ENCODE measurements at places on chromosomes 13 and 19. TPM values are rescaled to one million over a fixed set of nuclear protein-coding genes. Genes with fewer than 3 reads are reported as not detected.

- no peak for DNase-seq
- no peaks in the 10 kb centered on the region for H3K4me1 ChIP-seq
- H3K27me3 ChIP-seq, result no peaks in the 10 kb centered on the region
- no peaks in the 10 kb centered on the region for H3K36me3 ChIP-seq
- no peak overlapping the region for H3K4me3 ChIP-seq
Measured at GRCh38 chr13:103525530-103525929, 459.3 kb upstream of the SLC10A2 start.

GRCh38 chr13:65857942-65858565, 1372.1 kb downstream of the PCDH9 start:
- DNase-seq, result no peak
- no peak overlapping the region for H3K27ac ChIP-seq
- H3K4me3 ChIP-seq, result no peak overlapping the region

- no peaks in the 10 kb centered on the region for H3K27me3 ChIP-seq
- no peak for DNase-seq
- H3K4me1 ChIP-seq, result no peaks in the 10 kb centered on the region
- no peak overlapping the region for H3K27ac ChIP-seq
- H3K4me3 ChIP-seq, result no peak overlapping the region
Measured at GRCh38 chr13:29532116-29532515, 63.4 kb downstream of the SLC7A1 start.

GRCh38 chr13:77846173-77846572, 72.5 kb downstream of the EDNRB start:
- no peak overlapping the region for H3K4me3 ChIP-seq
- H3K36me3 ChIP-seq, result no peaks in the 10 kb centered on the region
- H3K27me3 ChIP-seq, result no peaks in the 10 kb centered on the region
- H3K4me1 ChIP-seq, result no peaks in the 10 kb centered on the region
- DNase-seq, result no peak

DNA sequence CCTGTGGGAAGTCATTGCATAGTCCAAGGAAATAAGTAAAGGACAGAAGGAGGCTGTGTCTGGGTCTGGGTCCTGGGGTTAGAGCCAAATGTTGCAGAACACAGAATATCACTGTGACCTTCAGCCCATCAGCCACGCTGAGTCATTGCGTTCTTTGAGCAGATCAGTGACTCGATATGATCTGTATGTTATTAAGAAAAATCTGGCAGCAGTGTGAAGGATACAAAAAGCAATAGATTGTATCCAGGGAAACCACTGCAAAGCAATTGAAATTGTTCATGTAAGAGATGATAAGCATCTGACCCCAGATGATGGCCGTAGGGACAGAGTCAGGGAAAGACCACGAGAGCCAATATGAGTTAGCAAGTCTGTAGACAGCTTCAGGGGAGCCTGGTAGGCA, 1575.1 kb upstream of the SLC10A2 start:
- no peaks in the 10 kb centered on the region for H3K4me1 ChIP-seq
- no peaks in the 10 kb centered on the region for H3K27me3 ChIP-seq
- H3K4me3 ChIP-seq, result no peak overlapping the region
- DNase-seq, result no peak

GRCh38 chr13:106513025-106513983, 22.2 kb downstream of the EFNB2 start:
- H3K27me3 ChIP-seq, result no peaks in the 10 kb centered on the region
- no peaks in the 10 kb centered on the region for H3K4me1 ChIP-seq
- H3K36me3 ChIP-seq, result peaks cover 14% of the 10 kb centered on the region

DNA sequence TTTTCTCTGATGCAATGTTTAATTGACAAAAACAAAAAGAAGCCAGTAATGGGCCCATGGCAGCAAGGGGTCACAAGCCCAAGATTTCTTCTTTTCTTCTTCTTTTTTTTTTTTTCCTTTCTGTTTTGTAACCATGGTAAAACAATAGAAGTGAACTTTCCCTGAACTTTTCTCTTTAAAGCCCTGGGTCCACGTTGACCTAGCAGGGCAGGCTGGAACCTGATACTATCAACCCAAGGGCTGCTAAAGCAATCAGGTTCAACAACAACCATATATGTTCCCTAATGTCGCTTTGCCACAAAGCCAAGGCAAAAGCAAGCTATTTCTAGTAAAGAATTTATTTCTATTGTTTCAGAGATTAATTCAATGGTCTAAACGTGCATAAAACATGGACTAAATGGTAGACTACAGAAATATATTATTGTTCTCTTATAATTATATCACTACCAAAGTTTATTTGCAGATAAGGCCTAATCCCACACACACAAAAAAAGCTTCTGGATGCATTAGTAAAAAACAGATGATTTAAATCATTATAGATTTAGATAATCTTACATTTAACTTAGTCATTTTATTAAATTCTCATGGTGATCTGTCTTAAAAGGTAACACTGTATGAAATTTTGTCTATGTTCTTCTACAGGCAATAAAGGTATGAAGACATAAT, 153.9 kb downstream of the DACH1 start:
- no peak for DNase-seq
- H3K36me3 ChIP-seq, result no peaks in the 10 kb centered on the region
- H3K27me3 ChIP-seq, result no peaks in the 10 kb centered on the region
- no peak overlapping the region for H3K4me3 ChIP-seq
- H3K4me1 ChIP-seq, result no peaks in the 10 kb centered on the region

CFD gene
- 36.6 TPM for total RNA-seq

DNA sequence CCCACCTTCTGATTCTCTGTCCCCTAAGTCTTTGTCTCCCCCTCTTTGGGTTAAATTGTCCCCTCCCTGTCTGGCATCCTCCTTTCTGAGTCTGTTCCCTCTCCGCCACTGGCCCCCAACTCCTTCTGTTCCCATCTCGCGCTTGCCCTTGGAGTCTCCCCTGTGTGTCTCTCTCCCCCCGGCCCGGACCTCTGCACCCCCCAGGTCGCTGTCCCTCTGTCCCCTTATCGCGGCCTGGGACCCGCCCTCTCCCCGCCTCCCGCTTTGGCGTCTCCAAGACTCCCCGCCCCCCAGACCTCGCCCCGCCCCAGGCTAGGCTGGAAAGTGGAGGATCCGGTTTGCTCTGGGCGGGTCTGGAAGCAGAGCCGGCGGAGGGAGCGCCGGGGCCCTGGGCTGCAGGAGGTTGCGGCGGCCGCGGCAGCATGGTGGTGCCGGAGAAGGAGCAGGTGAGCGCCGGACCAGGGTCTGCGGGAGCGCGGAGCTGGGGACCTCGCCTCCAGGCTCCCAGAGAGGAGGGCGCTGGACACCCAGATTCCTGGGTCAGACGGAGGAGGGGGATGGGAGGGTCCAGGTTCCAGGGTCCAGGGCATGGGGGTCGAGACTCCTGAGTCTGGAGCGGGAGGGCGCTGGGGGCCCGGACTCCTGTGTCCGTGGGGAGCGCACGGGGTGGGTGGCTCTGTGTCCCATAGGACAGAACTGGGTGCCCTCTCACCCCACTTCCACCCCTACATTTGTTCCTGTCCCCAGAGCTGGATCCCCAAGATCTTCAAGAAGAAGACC, at the start of gene TRPM4:
Gene TRPM4 (plus strand): TSS at position 348 of the 780 bp plus-strand sequence. CDS start 75 bp downstream, at position 423.
- no peaks in the 10 kb centered on the region for H3K36me3 ChIP-seq
- H3K4me3 ChIP-seq, result peak within 1 kb of the TSS; percentile 85
- peaks cover 39% of the 10 kb centered on the region for H3K4me1 ChIP-seq
- peak; percentile 97 for DNase-seq

- no peaks in the 10 kb centered on the region for H3K27me3 ChIP-seq
- peaks cover 27% of the 10 kb centered on the region for H3K36me3 ChIP-seq
- H3K4me3 ChIP-seq, result no peak overlapping the region
- peak; percentile 46 for DNase-seq
- peak overlapping the region; percentile 9 for H3K27ac ChIP-seq
- H3K4me1 ChIP-seq, result peaks cover 44% of the 10 kb centered on the region
Measured at GRCh38 chr19:14416817-14417231, 2.3 kb downstream of the DDX39A start.

SHD gene
- total RNA-seq, result not detected

DNA sequence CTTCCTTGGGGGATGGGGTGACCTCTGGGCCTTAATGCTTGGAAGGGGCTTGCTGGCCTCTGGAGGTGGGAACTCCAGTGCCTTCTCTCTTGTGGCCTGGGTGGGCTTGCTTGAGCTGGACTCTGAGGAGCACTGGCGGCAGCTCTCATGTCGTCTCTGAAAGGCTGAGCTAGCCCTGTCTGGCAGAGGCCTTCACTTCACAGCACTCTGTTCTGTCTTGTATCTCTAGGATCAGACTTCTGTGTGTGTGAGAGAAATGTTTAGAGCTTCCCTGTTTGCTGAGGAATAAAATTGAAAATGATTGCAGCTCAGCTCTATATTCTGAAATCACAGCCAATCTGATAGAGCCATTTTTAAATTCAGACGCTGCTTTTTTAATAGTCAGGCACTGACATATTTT, 185.3 kb downstream of the KCNRG start:
- DNase-seq, result no peak
- H3K4me3 ChIP-seq, result no peak overlapping the region
- no peaks in the 10 kb centered on the region for H3K4me1 ChIP-seq
- no peak overlapping the region for H3K27ac ChIP-seq

- H3K4me1 ChIP-seq, result peaks cover 11% of the 10 kb centered on the region
- no peaks in the 10 kb centered on the region for H3K36me3 ChIP-seq
- H3K27ac ChIP-seq, result peak overlapping the region; percentile 46
- H3K27me3 ChIP-seq, result peaks cover 14% of the 10 kb centered on the region
- DNase-seq, result no peak
Measured at GRCh38 chr13:112959701-112960542, 9.1 kb upstream of the MCF2L start.

GRCh38 chr19:2060884-2061494, 9.9 kb upstream of the MKNK2 start:
- DNase-seq, result peak; percentile 71
- no peaks in the 10 kb centered on the region for H3K36me3 ChIP-seq
- H3K27ac ChIP-seq, result peak overlapping the region; percentile 100
- H3K4me1 ChIP-seq, result peaks cover 91% of the 10 kb centered on the region

DNA sequence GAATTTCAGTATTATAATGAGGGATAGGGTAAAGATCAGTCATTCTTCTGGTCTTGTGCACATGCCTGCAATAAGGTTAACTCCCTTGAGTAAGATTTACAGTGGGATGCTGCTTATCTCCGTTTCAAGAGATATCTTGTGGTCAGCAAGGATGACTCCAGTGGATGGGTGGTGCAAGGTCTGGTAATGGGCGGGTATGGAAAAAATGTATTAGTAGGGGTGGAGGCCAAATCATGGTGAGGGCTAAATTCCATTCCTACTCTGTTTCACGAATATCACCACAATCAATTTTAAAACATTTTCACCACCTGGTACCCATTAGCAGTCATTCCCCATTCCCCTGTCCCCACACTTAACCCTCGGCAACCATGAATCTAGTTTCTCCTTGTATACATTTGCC, 40.6 kb downstream of the CCDC122 start:
- DNase-seq, result no peak
- H3K27ac ChIP-seq, result no peak overlapping the region
- no peaks in the 10 kb centered on the region for H3K4me1 ChIP-seq
- H3K27me3 ChIP-seq, result no peaks in the 10 kb centered on the region
- H3K36me3 ChIP-seq, result no peaks in the 10 kb centered on the region
- H3K4me3 ChIP-seq, result no peak overlapping the region

- H3K27me3 ChIP-seq, result no peaks in the 10 kb centered on the region
- H3K4me1 ChIP-seq, result peaks cover 33% of the 10 kb centered on the region
- H3K36me3 ChIP-seq, result no peaks in the 10 kb centered on the region
- DNase-seq, result no peak
Measured at GRCh38 chr13:33541962-33542308, 256.4 kb upstream of the STARD13 start.

GRCh38 chr13:76723551-76724232, 162.5 kb downstream of the KCTD12 start:
- peak; percentile 46 for DNase-seq
- H3K36me3 ChIP-seq, result no peaks in the 10 kb centered on the region
- H3K4me1 ChIP-seq, result no peaks in the 10 kb centered on the region
- no peak overlapping the region for H3K27ac ChIP-seq
- H3K4me3 ChIP-seq, result no peak overlapping the region

DNA sequence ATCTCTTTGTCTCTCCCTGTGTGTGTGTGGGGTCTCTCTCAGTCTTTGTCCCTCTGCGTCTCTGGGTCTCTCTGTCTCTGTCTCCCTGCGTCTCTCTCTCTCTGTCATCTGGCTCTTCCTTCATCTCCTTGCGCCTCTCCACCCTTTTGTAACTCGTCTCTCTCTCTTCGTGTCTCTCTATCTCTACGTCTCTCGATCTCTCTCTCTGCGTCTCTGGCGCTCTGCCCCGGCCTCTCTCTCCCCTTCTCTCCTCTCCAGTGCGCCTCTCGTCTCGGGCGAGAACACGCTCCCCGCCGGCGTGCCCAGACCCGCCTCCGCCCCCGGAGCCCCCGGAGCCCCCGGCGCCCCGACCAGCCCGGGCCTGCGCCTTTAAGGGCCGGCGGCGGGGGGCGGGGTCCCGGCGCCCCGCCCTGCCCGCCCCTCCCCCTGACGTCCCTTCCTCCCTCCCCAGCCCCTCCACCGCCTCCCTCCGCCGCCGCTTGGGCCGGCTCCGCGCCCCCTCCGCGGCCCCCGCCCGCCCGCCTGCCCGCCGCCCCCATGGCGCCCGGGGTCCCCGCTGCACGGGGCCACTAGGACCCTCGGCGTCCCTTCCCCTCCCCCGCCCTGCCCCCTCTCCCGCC, at the start of gene MARK4:
Gene MARK4 (plus strand): TSS at position 440 of the 620 bp plus-strand sequence. CDS start 318 bp downstream, outside the sequence.
- H3K4me1 ChIP-seq, result peaks cover 31% of the 10 kb centered on the region
- peak; percentile 86 for DNase-seq
- H3K27ac ChIP-seq, result peak within 1 kb of the TSS; percentile 76

DNA sequence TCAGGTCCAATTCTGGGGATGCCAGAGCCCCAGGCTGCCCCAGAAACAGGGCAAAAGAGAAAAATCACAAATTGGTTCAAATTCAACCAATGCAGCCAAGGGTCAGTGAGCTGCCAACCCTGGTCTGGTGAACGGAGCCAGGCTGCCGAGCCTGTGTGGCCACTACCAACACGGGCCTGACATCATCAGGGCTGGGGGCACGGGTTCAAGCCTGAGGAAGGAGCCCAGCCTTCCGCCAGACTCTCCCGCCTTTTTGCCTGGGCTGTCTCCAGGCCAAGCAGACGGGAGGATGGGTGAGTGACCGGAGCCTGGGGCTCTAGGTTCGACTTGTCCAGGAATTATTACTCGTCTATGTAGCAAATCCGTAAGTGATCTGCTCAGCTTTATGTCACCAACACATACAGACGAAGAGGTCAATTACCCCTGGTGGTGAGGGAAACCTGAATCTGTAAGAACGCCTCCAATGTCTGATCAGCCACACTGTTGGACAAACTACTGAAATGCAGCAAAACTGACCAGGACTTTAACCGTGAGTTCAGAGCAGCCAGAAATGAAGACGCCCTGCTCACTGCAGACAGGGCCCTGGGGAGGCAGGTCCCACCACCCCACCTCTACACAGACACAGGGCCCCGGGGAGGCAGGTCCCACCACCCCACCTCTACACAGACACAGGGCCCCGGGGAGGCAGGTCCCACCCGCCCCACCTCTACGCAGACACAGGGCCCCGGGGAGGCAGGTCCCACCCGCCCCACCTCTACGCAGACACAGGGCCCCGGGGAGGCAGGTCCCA, 31.8 kb downstream of the RAB20 start:
- no peaks in the 10 kb centered on the region for H3K27me3 ChIP-seq
- H3K4me1 ChIP-seq, result peaks cover 92% of the 10 kb centered on the region
- H3K36me3 ChIP-seq, result no peaks in the 10 kb centered on the region
- H3K4me3 ChIP-seq, result no peak overlapping the region
- no peak for DNase-seq
- H3K27ac ChIP-seq, result peak overlapping the region; percentile 84
